Fibroblast of gingiva (primary cell): ENCODE measurements at places on chromosomes 2 and 18.

DNA sequence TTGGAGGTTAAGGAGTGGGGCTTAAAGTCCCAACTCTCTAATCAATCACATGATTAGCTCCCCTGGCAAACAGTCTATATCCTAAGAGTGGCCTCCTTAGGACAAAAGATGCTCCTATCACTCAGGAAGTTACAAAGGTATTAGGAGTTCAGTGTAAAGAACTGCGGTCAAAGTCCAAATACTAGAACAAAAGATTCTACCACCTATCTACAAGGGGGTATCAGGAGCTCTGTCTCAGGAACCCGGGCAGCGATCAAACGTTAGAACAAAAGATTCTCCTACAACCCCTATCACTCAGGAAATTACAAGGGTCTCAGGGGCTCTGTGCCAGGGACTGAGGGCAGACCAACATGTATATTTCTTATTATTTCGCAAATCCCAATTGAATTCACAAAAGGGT lies 58.0 kb downstream of the DTNB start:
- DNase-seq, result no peak

DNA sequence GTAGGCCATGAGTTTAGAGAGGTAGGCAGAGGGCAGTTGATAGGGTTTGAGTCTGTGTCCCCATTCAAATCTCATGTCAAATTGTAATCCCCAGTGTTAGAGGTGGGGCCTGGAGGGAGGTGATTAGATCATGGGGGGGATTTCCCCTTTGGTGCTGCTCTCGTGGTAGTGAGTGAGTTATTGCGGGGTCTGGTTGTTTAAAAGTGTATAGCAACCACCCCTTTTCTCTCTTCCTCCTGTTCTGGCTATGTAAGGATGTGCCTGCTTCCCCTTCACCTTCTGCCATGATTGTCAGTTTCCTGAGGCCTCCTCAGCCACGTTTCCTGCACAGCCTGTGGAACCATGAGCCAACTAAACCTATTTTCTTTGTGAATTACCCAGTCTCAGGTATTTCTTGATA lies 25.5 kb downstream of the MARCHF4 start:
- no peak for DNase-seq

DNA sequence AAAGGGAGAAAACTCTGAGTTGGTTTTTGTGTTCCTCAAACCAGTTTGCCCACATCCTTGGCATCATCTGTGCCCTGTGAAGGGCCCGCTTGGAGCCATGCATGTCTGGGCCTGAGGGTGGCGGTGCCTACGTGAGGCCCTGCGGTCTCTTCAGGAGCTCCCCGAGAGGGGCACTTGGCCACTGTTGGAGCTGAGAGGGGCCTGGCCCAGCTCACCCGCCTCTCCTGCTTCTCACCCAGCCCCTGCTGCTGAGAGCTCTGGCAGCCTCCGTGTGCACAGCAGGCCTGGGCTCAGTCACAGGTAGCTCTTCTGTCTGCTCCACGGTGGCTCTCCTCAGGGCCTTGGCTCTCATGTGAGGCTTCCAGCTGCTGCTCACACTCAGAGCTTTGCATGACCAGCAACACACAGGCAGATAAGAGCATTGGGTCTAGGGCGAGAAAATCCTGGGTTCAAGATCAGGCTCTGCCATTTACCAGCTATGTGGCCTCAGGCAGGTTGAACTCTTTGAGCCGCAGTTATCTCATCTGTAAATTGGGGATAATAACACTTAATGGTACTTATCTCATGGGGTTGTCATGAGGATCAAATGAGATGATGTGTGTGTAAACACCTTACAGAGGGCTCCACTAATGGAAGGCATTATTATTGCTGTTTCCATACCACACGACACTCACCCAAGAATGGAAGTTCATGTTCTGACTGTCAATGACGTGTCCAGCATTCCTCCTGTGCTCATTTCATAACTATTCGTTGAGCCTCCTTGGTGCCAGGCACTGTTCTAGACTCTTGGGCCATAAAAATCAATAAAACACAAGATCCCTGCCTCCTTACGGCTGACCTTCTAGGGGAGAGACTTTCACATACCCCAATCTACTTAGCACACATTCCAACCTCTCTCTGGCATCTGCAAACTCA lies 41.6 kb upstream of the PLB1 start:
- no peak for DNase-seq

DNA sequence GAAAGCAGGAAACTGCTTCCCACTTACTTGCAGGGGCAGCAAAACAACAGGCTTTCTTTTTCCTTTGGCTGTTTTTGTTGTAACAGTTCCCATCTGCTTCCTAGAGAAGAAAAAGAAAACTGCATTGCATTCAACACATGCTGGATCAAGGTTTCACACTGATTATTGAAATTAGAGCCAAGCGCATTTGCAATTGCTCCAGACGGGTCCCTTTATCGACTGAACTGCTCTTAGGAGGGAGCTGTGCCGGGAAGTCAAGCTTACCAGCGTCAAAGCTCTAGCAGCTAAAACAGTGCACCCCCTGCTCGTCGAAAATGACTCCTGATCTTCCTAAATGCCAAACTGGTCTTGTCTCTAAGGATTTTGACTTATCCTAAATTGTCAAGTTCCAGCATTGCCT lies 164.0 kb upstream of the SESTD1 start:
- DNase-seq, result no peak

- no peak for DNase-seq
Measured at GRCh38 chr18:13471971-13472628, 253.5 kb downstream of the LDLRAD4 start.

DNA sequence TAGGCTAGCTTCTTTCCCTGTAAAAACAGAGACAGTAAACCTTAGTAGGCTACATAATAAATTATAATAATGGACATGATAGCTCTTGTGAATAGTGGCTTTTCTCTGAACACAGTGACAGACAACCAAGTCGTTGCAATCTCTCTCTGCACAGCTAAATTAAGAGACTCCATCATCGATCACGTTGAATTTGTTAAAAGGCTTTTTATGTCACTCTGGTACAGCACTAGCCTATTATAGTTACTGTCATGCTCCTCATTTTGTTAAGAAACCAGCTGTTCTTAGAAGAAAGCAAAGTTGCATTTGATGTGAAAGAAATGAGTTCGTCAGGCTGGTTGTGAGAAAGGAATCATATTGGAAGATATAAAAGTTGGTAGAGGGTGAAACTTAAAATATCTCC lies 50.3 kb upstream of the ARHGAP28 start:
- DNase-seq, result no peak

DNA sequence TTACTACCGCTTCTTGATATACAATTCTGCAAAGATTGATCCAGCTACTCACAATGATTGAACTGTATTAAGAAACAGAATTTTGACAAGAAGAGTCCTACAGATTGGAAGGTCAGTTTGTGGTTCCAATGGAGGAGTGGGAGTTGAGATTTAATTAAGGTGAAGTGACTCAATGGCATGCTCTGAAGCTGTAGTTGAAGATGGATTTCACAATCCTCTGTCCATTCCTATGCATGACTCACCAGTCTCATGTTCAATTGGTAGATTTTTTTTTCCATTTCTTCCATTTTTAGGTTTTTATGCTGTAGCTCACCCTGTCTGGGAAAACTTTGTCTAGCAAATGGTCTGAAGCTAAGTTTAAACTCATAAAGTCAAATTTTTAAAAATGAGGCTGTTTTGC lies 83.3 kb downstream of the DPP4 start:
- DNase-seq, result peak; percentile 73

GRCh38 chr2:163011000-163011399 lies 172.4 kb upstream of the KCNH7 start:
- DNase-seq, result no peak

- DNase-seq, result no peak
Measured at GRCh38 chr18:10228326-10228725, 226.1 kb upstream of the APCDD1 start.

DNA sequence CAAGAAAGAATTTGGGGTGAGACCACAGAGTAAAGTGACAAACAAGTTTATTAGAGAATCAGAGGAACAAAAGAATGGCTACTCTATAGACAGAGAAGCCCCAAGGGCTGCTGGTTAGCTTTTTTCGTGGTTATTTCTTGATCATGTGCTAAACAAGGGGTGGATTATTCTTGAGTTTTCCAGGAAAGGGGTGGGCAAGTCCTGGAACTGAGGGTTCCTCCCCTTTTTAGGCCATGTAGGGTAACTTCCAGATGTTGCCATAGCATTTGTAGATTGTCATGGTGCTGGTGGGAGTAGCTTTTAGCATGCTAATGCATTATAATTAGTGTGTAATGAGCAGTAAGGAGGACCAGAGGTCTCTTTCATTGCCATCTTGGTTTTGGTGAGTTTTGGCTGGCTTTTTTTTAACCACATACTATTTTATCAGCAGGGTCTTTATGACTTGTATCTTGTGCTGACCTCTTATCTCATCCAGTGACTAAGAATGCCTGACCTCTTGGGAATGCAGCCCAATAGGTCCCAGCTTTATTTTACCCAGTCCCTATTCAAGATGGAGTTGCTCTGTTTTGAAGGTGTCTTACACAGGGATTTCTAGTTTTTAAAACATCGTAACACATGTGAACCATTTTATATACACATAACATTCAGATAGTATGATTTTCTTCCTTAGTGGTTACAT lies 77.8 kb downstream of the MYO1B start:
- no peak for DNase-seq

DNA sequence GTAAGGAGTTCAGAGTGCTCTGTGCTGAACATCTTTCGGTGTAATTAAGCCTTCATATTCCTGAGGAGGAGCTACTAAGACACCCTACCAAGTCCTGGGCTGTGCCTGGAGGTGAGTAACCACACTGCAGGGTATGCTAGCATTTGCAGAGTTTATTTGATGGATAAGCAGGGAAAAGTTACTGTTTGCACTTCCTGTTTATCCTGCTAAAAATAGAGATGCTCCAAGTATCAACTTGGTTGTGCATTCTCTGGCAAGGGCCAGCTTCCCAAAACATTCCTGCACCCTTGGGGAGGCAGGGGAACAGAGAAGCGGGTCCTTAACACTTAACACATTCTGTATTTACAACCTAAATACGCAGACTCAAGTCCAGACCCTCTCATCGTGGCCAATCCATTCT lies 49.8 kb downstream of the PARD6G start:
- no peak for DNase-seq

DNA sequence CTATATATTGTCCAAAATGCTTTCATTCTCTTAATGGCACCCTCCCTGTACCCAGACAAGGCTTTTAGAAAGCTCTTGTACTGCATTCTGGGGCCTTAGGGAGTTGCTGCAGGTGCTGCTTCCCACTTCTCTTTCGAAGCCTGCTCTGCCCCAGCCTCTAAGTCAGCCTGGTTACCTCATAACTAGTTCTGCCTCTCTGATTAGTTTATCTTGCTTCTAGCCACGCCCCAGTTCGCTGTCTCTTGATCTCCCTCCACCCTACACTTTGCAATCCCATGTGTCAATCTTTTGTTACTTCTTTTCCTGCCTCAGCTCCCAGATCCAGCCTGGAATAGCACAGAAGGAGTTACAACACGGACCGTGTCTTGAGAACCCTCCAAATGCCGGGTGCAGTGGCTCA lies 13.8 kb upstream of the NCOA1 start:
- DNase-seq, result no peak

- no peak for DNase-seq
Measured at GRCh38 chr2:85409845-85410583, at the start of gene CAPG. TSS of gene CAPG (minus strand) at chr2:85410366. CDS start at chr2:85402145, 8,221 bp downstream.

- no peak for DNase-seq
Measured at GRCh38 chr2:144372410-144373080, 147.4 kb downstream of the ZEB2 start.

DNA sequence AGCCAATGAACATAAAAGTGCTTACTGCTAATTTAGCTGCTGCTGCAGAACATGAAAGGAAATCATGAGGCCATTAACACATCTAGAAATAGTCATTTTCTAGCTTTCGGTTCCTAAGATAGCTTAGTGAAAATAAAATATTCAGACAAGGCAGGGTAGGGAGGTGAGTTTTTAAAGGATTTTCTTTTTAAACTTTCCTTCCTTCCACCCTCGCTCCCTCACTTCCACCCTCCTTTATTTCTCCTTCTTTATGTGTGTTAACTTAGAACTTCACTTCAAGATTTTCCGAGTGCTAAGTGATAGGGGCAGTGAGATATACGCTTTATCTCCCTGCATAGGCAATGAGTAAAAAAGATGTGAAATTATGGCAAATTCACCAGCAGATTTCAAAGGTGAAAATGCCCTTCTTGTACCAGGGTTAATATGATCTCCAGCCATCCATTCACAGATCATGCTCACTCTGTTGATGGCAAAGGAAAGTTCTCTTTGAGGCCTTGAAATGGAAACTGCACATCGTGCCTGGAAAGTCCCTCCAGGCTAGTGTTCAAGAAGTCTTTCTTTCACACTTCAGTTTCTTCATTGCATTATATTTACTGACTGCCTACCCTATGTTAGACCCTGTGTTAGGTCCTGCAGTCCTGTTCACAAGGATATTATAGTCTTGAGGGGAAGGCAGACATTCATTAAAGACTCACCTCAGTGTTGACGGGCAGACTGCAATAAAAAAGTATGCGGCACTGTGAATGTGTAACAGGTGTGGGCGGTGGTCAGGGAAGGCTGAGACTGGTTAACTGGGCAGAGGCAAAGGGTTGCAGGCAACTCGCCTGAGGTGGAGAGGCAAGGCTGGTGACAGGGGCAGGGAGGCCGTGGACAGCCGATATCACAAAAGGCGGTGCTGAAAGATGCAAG lies 200.8 kb downstream of the PLCL1 start:
- no peak for DNase-seq

GRCh38 chr18:33901894-33902512 lies 322.7 kb downstream of the NOL4 start:
- no peak for DNase-seq

DNA sequence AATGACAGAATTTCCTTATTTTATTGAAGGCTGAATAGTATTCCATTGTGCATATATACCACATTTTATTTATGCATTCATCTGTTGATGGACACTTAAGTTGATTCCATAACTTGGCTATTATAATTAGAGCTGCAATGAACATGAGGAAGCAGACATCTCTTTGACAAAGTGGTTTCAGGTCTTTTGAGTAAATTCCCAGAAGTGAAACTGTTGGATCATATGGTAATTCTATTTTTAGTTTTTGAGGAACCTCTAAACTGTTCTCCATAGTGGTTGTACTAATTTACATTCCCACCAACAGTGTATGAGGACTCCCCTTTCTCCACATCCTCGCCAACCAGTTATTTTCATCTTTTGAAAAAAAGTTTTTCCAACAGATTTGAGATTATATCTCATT lies 77.5 kb downstream of the TMEM200C start:
- DNase-seq, result no peak

GRCh38 chr2:203330434-203330833 lies 2.2 kb downstream of the ABI2 start:
- DNase-seq, result peak; percentile 64

- DNase-seq, result no peak
Measured at GRCh38 chr2:174612970-174613369, 15.4 kb upstream of the WIPF1 start.

GRCh38 chr2:205948883-205949282 lies 137.1 kb downstream of the INO80D start:
- no peak for DNase-seq

- DNase-seq, result no peak
Measured at GRCh38 chr2:210262036-210262435, 36.8 kb upstream of the ACADL start.

- DNase-seq, result peak; percentile 93
Measured at GRCh38 chr18:62437235-62438017, 85.4 kb upstream of the ZCCHC2 start.

DNA sequence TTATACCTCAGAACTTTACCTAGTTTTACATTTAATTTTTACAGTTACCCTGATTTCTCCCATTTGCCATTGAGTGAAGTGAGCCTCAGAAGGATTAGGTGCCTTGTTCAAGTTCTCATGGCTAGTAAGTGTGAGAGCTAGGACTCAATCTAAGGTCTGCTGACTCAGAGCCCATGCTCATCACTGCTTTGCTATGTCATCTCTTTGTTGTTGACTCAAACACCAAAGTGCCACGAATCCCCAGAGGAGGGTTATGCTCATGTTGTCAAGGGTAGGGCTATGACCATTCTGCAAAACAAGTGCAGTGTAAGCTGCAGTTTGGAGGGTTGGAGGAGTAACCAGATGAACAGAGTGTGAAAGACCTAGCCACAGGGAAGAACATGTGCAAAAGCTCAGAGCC lies 185.4 kb upstream of the SKOR2 start:
- no peak for DNase-seq
